Chondrocyte (in vitro differentiated cells): ENCODE measurements at places on chromosomes 6 and 20.

DNA sequence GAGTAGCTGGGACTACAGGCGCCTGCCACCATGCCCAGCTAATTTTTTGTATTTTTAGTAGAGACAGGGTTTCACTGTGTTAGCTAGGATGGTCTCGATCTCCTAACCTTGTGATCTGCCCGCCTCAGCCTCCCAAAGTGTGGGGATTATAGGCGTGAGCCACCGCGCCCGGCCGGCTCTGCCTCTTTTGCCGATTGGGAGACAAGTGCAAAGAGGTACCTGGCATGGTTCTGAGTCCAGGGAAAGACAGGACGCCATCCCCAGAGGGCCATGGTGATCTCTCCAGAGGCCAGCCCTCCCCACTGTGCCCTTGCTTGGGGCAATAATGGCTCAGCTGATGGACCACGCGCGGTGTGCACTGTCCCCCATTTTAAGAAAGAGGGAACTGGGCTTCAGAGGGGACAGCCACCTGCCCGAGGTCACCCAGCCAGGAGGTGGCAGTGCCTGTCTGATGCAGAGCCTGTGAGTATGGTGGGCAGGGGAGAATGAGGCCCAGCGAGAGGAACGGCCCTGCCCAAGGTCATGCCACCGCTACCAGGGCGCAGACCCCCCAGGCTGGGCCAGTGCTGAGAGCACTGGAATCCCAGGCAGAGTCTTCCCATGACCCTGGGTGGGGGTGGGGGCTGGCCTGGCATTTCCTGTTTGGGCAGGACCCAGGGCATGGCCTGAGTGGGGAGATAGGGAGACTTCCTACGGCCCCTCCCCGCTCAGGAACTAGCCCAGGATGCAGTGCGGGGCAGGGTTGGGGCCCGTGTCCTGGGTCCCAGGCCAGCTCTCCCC is 61.0 kb downstream of the SNAI1 start:
- no peak for DNase-seq

- no peak for DNase-seq
Observed at GRCh38 chr20:62487-62886, 25.0 kb upstream of the DEFB125 start.

- no peak for DNase-seq
Observed at GRCh38 chr20:16063881-16064280, 509.4 kb downstream of the KIF16B start.

DNA sequence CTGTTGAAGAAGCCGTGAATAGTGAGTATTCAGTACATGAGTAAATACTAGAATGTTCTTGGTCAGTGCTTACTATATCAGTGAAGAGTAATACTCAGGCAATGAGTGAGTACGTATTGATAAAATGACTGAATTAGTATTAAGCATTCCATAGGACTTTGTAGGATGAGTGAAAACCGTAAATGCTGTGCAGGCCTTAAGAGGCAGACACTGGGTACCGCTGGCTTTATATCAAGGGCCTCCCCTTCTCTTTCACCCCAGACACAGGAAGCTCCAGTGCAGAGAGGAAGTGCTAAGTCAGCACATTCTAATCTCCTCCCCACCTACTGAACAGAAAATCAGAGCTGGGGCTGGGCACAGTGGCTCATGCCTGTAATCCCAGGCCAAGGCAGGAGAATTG is 24.2 kb downstream of the POFUT1 start:
- DNase-seq: peak; percentile 7

DNA sequence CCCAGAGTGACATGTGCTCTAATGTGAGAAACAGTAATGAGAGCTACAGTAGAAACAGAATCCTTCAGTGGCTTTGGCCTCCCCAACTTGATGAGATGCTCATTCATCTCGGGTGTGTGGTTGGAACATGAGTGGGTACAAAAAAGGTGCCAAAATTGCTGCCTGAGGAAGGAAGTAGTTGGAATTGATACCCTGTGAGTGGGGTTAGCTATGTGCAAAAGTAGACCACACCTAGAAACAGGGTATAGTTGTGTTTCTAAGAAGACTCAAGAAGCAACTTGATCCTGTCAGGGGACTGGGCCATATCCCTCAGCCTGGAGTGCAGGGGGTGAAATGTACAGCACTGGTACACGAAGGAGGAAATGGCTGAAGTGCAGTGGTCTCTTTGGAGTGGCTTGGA is 206.4 kb upstream of the SUPT3H start:
- no peak for DNase-seq

GRCh38 chr20:35329435-35330139 is 37.4 kb upstream of the FAM83C start:
- no peak for DNase-seq

- DNase-seq: no peak
Observed at GRCh38 chr6:144595266-144595665, 310.1 kb downstream of the UTRN start.

GRCh38 chr6:98836962-98837944 is 2.9 kb downstream of the POU3F2 start:
- DNase-seq: no peak

- DNase-seq: no peak
Observed at GRCh38 chr6:107813555-107814194, 10.4 kb downstream of the SCML4 start.

- no peak for DNase-seq
Observed at GRCh38 chr6:132892929-132893771, 78.8 kb downstream of the RPS12 start.

GRCh38 chr6:110597761-110598160 is 121.3 kb upstream of the SLC22A16 start:
- DNase-seq: no peak

GRCh38 chr6:10431423-10432164 is 16.7 kb upstream of the TFAP2A start:
- no peak for DNase-seq

DNA sequence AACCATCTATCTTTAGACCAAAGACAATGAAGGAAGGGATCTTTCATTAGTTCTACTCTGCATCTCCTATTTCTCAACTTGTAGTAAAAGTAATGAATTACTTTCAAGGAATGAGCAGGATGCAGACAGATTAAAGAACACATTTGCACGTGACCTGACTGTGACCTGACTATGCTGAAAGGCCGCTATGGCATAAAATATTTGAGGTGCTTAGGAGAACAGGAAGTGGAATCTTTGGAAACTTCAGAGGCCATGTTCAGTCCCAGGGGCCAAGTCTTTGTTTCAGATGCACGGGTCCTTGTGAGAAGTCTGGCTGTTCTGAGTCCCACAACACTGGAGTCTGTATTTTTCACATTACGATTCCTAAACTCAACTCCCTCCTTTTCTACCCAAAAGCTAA is 41.0 kb downstream of the NINL start:
- no peak for DNase-seq

- DNase-seq: no peak
Observed at GRCh38 chr20:50395914-50396488, 114.2 kb upstream of the PTPN1 start.

GRCh38 chr6:44115866-44116265 is 11.4 kb downstream of the MRPL14 start:
- DNase-seq: no peak

DNA sequence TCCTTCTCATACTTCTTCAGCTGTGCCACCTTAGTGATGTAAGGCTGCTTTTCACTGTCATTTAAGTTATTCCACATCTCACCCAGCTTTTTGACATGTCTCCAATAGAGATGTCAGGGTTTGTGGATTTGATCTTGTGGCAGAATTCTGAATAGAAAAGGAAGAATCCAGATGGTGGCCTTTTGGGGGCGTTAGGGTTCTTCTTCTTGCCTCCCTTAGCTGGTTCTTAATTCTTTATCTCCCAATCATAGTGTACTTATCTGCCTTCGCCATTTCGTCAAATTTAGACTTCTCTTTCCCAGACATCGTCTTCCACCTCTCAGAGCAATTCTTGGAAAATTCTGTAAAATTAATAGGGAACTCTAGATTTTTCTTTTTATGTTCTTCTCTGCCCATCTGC is 422.9 kb downstream of the GJA1 start:
- no peak for DNase-seq

- no peak for DNase-seq
Observed at GRCh38 chr6:11596640-11597237, 59.2 kb downstream of the TMEM170B start.

DNA sequence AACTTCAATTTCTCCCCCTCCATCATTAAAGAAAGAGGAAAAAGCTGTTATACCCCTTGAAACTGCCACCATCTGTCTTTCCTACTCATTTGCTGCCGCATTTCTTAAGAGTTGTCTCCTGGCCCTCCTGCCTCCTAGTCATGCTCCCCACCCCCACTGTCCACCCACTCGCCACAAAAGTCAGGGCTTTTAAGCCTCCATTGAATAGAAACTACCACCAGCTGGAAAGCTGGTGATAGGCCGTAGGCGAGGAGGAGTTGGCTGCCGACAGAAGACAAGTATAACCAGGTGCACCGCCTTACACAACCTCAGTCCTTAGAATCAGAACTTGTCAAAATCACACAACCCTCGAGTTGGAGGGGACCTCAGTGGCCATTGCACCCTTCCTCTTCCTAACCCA is 67.6 kb downstream of the B3GAT2 start:
- no peak for DNase-seq

DNA sequence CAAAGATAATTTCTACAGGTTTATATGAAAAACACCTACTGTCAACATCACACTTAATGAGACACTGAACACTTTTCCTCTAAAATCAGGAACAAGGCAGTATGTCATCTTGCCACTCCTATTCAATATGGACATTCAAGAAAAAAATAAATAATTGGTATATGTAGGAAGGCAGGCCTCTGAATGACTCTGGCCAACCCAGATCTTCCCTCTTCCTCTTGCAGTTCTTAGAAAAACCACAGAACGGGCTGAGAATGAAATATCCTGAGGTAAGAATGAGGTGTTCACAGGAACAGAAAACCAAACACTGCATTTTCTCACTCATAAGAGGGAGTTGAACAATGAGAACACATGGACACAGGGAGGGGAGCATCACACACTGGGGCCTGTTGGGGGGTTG is 1207.2 kb upstream of the CITED2 start:
- no peak for DNase-seq

DNA sequence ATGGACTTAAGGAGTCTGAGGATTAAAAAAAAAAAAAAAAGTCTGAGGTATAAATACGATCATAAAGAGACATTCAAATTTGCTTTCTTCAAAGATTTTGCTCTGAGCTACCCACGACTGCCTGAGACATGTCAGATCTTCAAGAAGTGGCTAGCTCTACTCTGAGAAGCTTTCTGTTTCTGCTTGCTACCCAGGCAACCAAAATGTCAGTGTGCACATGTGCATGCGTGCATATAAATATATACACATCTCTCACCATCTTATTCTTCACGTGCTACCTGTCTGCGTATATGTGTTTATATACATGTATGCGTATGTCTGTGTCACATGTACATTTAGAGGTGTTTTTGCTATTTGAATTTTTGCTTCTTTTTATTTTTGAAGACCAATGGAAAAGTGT is 299.6 kb upstream of the STXBP5 start:
- DNase-seq: no peak

GRCh38 chr6:2725999-2726567 is 24.6 kb downstream of the MYLK4 start:
- DNase-seq: no peak

DNA sequence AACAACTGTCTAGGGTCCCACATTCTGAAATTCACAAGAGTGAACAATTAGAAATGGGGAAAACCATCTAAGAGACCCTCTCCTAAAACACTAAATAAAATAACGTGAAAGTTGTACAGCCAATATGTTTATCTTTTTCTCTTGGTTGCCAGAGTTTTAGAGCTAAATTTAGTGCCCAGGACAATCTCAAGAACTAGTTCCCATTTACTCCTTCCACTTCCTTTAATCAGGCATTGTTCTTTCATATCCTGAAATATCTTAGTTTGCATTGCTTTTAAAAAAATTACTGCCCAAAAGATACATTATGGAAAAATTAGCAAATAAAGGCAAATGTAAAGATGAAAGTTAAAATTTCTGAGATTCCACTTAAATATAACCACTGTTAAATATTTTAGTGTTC is 33.1 kb upstream of the UBR2 start:
- no peak for DNase-seq

DNA sequence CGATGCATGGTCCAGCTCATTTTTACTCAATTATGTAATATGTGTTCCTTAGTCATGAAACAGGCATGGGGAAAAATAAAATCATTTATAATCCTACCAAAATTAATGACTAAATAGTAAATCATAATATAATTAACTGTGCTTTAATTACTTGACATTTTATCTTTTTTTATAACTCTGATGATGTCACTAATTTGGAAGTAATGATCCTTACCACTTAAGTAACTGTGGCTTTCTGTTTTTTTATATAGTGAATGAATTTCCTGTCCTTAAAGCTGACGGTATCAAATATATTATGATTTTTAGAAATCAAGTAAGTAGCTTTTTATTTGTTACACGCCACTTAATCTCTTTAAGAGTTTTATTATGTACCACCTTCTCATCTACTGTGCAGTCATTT is 32.2 kb downstream of the CSE1L start:
- no peak for DNase-seq

GRCh38 chr6:68704485-68704884 is 69.4 kb downstream of the ADGRB3 start:
- no peak for DNase-seq

GRCh38 chr20:4195499-4195898 is 180.1 kb upstream of the RNF24 start:
- peak; percentile 61 for DNase-seq

DNA sequence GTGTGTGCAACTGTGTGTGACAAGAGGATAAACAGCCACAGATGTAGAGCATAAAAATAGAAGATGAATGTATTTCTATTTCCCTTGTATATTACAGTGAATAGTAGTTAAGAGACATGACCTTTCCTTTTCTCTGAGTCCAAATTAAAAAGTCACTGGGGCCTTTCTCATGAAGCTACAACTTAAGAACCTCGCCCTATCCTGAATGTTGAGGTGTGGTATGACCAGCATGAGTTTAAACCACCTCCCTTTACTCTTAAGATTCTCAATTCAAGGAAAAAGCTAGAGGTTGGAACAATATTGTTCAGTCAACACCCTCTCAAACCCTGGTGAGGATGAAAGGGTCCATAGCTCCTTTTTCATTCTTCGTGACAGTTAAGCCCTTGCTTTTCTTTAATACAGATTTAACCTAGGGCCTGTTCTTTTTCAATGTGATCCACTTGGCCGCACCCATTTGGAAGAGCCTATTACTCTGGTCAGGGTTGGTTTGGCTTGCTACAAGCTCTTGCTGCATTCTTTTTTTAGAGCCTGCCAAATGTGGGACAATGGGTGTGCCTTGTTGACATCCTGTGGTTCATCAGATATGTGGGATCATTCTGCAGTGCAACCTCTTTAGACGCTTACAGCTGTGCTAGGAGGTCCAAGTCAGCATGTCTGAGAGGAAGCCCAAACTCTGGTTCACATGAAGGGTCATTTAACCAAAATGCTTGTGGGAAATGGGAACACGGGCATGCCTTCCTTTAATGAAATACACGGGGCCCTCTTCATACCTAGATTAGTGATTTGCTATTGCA is 290.0 kb downstream of the HAO1 start:
- DNase-seq: no peak

GRCh38 chr6:118372413-118372812 is 175.7 kb upstream of the PLN start:
- DNase-seq: no peak

GRCh38 chr6:32954986-32955802 is 2.3 kb upstream of the HLA-DMA start:
- DNase-seq: no peak
